SW 1271 (cell line): ENCODE measurements at places on chromosomes 13 and 19.
A peak's percentile ranks its signal among the peaks of the same experiment; 100 is the strongest.

DNA sequence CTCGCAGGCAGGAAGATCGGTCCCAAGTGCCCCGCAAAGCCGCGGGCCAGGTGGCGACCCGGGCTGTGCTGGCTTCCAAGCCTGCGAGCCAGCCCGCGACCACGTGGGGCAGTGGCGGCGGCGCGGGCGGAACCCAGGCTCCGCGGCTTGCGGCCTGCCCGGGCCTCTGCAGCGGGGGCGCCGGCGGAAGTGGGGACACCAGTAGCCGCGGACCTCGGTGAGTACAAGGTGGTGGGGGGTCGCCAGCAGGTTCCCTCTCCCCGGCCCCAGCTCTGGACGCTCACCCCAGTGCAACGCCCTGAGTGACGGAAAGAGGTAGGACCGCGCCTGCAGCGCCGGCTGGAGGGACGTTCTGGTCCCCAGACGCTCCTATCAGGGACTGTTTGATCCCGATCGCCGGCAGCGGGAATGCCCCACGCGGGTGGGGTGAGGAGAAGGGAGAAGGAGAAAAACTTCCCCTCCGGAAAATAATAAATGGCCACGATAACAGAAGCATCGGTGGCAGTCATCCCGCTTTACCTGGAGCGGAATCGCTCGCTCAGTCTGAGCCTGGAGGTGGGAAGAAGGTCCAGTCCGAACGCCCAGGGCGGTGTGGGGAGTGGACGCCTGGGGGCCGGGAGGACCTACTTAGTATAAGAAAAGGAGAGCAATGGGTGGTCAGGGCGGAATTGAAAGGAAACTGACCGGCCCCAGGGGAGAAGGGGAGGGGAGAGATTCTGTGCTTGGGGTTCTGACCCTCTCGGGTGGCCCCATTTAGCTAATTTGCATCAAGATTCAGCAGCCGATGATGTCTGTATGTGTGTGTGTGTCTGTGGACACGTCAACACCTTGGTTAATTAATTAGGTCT is at the start of gene GEMIN7:
TSS of gene GEMIN7 (plus strand) at position 198 of the 848 bp plus-strand sequence. CDS start 10,855 bp downstream, outside the sequence.
- peak; percentile 53 for DNase-seq

DNA sequence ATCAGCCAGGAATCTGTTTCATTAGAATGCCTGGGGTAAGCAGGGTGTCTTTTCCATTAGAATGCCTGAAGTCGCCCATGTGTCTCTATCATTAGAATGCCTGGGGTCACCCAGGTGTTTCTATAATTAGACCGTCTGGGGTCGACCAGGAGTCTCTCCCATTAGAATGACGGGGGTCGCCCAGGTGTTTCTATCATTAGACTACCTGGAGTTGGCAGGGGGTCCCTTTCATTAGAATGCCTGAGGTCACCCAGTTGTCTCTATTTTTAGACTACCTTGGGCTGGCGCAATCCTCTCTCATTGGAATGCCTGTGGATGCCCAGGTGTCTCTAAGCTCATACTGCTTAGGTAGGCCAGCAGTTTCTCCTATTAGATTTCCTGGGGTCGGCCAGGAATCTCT is 1447.6 kb downstream of the UQCRFS1 start:
- DNase-seq: no peak

- no peak for DNase-seq
Observed at GRCh38 chr19:54851353-54851752, 1.1 kb downstream of the KIR3DL2 start.

GRCh38 chr13:107450931-107451330 is 764.4 kb downstream of the LIG4 start:
- peak; percentile 39 for DNase-seq

- DNase-seq: no peak
Observed at GRCh38 chr13:44196196-44196751, 177.3 kb upstream of the SERP2 start.

DNA sequence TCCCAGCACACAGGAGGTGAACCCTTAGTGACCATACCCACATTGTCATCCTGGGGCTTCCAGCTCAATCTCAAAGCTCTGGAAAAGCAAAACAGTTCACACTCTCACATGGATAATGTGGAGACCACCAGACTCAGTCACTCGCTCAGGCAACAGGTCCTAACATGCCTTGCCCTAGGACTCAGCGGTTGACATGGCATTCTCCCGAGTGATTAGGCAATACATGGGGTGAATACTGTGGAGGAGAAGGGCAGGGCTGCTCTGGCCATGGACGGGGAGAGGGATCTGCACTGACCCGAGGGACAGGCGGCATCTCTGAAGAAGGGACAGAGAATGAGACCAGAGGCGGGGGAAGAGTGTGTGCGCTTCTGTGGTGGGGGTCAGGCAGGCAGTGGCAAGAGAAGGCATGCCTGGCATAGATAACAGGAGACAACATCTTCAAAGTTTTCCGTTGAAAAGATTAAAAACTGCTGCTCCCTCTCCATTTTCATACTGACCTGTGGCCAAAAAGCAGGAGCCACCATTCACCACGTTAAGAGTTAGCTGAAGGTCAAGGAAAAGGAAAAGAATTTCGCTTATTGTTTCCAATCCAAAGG is 44.5 kb upstream of the EPHX3 start:
- no peak for DNase-seq

DNA sequence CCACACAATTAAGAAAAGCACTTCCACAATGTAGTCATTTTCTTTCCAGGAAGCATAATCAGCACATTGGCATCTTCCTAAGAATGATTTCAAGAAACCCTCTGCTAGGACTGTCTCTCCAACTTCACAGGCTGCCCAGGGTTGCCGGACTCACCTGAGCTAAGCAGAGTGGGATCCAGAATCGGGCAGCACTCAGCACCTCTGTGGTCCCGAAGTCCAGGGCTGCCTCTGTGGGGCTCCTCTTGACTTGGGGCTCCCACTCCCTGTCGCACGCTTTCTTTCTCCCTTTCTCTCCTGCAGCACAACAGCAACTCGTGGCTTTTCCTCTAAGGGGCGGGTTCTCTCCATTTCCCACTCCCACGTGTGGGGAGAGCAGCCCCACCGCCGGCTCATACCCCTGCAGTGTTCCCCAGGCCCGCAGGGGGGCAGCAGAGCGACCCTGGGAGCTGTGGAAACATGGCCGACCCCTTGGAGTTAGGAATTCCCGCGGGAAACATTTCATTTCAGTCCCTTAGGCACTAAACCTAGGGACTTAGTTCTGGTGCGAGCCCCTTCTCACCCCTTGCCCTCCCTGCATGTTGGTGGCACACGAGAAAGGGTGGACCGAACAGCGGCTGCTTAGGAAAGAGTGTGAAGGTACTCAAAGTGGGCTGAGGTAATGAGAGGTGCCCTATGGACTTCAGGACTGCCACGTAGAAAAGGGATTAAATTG is at the start of gene TMEM272:
TSS of gene TMEM272 (minus strand) at position 316 of the 712 bp plus-strand sequence. CDS start 6,647 bp downstream, outside the sequence.
- DNase-seq: peak; percentile 24

- DNase-seq: no peak
Observed at GRCh38 chr13:38849315-38849714, 141.3 kb downstream of the STOML3 start.

- DNase-seq: no peak
Observed at GRCh38 chr19:33569821-33570220, 48.2 kb upstream of the PEPD start.

- no peak for DNase-seq
Observed at GRCh38 chr13:50537029-50537428, 306.5 kb downstream of the DLEU7 start.

DNA sequence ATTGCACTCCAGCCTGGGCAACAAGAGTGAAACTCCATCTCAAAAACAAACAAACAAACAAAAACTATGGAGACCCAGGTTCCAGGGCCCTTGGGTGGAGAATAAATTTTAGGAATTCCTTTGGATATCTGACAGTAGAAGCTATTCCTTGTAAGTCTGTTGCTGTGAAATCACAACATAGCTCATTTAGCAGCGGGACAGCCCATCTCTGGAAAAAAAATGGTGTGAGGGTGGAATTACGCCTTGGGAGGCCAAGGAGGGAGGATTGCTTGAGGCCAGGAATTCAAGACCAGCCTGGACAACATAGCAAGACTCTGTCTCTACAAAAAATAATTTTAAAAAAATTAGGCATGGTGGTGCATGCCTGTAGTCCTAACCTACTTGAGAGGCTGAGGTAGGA is 15.7 kb downstream of the HMGB1 start:
- no peak for DNase-seq

DNA sequence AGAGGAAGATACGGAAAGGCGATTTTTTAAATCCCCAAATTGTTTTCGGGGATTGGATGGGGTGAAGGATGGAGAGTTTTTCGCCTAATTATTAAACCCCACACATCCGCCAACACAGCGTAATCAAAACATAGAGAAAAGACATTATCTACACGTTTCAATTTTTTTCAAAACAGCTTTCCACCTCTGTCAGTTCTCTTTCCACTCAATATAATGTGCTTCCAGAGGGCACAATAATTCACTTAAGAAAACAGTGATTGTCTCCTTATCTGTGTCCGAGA is 435 bp upstream of the OBI1 start:
- no peak for DNase-seq
